NT2/D1 (cell line): ENCODE measurements at places on chromosomes 3 and 15.
A peak's percentile ranks its signal among the peaks of the same experiment; 100 is the strongest.

GRCh38 chr3:31448035-31448881 lies 84.5 kb upstream of the STT3B start:
- peak; percentile 18 for DNase-seq

- no peak for DNase-seq
These were observed 10.1 kb downstream of the CEMIP start for GRCh38 chr15:80789296-80789695.

DNA sequence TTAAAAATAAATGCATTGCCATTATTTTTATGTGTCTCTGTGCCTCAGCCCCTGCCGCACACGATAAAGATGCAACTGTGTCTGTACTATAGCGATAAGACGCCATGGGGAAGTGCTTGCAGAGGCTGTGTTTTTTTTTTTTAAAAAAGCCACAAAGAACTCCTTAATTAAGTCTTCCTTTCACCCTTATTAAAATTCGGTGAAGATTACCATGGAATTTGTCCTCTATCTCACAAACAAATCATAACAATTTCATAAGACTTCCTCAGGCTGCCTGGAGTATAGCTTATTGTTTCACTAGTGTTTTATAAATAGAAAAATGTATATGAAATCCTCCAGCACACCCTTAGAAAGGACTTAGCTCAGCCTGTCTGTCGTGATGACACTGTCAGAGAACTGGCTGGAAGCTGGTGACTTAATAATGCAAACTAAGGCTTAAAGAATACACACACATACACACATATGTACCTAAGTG lies 374.8 kb upstream of the SLCO3A1 start:
- DNase-seq, result no peak

DNA sequence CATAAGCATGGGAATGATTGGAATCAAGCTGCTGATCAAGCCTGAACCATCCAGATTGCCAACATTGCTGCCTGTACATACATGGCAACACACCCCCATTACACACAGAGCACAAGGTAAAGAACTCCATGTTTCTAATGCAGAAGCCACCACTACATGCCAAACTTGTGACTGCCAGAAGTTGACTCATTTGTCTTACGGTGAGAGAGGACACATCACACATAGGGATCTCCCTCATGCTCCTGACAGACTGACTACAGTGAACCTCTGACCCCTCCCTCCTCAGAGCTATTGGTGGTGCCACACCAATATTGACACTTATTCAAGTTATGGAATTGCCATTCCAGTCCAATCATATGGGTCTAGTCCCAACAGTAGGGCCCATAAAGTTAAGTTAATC lies 42.3 kb downstream of the EFHB start:
- no peak for DNase-seq

GRCh38 chr3:195086885-195087284 lies 184.1 kb downstream of the XXYLT1 start:
- no peak for DNase-seq

GRCh38 chr3:8451696-8452095 lies 49.9 kb upstream of the LMCD1 start:
- DNase-seq, result no peak

- DNase-seq, result no peak
These were observed 32.5 kb upstream of the TBL1XR1 start for GRCh38 chr3:177229791-177230190.

- DNase-seq, result peak; percentile 36
These were observed 503.6 kb upstream of the NAALADL2 start for GRCh38 chr3:174355505-174355904.

GRCh38 chr15:65360506-65360905 lies 17.3 kb downstream of the IGDCC3 start:
- no peak for DNase-seq

DNA sequence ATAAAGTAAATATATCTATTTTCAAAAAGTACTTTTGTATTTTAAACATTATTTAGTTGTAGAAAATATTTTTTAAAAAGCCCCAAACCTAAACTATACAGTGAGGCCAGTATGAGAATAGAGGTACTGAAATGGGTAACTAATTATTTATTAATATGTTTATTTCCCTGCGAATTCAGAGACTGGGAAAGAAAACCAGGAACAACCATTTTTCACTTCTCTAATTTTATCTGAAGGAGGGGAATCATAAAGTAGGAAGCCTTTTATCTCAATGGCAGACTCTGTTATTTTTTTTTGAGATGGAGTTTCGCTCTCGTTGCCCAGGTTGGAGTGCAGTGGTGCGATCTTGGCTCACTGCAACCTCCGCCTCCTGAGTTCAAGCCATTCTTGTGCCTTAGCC lies 63.6 kb upstream of the TRAK1 start:
- DNase-seq, result no peak

DNA sequence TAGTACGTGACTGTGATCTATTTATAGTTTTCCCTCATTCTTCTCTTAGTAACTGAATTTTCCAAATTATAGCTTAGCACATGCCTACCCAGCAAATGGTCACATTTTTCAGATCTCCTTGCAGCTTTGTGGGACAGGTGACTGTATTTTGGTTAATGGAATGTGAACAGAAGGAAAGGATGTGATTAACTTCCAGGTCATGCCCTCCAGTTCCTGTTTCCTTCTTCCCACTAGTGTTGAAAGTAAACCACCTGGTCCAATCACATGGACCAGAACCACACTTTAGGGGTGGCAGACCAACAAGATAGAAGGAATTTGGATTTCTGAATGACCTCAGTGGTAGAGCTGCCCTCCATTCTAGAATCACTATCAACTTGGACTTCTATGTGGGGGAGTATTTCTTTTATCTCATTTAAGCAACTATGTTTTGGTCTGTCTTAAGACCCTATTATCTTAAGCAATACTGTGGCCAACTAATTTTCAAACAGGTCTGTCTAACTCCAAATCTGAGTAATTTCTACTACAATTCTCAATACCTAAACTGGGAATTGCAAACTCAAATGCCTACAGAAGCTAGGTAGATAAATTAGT lies 76.0 kb upstream of the TSC22D2 start:
- no peak for DNase-seq

DNA sequence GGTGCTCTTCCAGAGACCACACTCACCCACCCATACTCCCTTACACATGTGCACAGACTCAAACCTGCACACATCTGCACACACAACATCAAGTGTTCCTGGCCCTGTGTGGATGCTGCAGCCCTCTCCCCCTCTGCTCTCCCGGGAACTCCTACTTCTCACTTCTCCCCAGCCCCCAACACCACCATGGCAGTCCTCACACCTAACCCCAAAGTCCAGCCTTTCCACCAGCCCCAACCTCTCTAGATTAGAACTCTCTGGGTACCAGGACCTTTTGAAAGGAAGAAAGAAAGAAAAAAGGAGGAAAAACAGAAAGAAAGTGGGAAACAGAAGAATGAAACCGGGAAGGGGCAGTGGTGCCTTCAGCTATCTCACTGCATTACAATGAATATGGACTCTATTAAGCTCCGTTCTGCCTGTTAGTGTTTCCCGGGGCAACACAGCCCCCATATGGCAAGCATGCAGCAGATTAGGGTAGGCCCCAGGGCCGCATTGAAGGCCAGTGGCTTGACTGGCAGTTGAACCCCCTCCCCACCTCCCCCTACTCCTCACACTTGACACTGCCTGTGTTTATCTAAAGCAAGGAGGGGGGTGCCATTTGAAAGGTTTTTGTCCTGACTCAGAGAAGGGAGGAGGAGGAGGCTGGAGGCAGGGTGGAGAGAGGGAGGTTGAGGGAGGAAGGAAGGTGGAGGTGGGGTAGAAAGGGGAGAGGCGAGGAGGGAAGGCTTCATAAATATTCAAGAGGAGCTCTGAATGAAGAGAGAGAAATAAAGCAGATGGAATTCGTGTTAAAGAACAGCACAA lies 30.1 kb downstream of the BOC start:
- peak; percentile 96 for DNase-seq

- DNase-seq, result no peak
These were observed 22.7 kb downstream of the ST6GAL1 start for GRCh38 chr3:186953011-186953487.

- DNase-seq, result no peak
These were observed 12.8 kb downstream of the FOXL2 start for GRCh38 chr3:138933981-138934691.
